Right kidney (tissue), 9 donors: ENCODE measurements at places on chromosomes 6 and 20.

- no peak for DNase-seq
These were observed 72.6 kb downstream of the HIVEP2 start for GRCh38 chr6:142872376-142872775.

- DNase-seq = no peak
These were observed 116.6 kb downstream of the DLL1 start for GRCh38 chr6:170174124-170174770.

- DNase-seq = no peak
These were observed 189.0 kb upstream of the CCN2 start for GRCh38 chr6:132140189-132140588.

DNA sequence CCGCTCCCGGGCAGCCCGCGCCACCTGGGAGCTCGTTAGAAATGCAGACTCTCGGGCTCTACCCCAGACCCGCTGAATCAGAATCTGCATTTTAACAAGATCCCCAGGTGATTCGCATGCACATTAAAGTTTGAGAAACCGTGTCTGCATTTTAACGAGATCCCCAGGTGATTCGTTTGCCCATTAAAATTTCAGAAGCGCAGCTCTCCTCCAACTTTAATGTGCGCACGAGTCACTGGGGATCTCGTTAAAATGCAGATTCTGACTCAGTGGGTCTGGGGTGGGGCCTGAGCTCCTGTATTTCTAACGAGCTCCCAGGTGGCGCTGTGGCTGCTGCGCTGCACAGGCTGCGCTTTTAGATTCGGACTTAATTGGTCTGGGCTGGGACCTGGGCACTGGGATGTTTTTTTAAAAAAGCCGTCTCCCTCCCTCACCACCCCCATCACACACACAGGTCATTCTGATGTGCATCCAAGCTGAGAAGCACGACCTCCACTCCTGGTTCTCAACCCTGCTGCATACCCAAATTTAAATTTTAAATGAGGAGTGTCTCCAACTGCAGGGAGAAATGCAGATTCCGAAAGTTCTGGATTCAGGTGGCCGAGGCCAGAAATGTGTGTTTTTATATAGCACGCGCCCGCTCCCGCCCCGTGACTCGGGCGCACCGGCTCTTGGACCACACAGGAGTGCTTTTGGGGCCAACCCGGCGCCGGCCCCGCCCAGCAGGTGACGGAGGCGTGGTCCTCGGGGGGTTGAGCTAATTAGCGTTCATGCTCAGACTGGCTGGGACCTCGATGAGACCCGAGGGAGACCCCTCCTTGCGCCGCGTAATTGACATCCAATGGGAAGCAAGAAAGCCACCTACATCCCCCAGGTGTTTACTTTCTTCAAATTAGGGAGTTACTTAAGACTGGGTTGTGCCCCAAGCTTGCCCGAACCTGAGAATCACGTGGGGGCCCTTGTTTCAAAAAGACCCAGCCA, 85.8 kb downstream of the ZFP64 start:
- DNase-seq = no peak

- DNase-seq = no peak
These were observed 15.8 kb upstream of the DEK start for GRCh38 chr6:18280084-18280483.

- DNase-seq = no peak
These were observed 19.8 kb upstream of the C6orf62 start for GRCh38 chr6:24738741-24739140.

DNA sequence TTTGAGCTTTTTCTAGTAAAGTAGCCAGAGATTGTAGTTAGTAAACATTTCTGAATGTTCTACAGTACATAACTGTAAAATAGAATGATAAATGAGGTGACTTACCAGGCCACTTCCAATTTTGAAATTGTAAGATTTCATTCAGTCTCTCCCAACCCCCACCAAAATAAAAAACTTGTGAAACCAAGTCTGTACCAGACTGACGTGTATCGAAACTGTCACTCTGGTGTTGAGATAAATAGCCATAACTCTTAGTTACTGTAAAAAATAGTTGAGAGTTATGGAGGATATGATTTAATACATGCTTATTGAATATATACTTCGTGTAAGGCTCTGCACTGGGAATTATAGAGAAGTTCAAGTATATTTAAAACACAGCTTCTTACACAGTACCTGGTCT, 455.7 kb downstream of the PLCB1 start:
- DNase-seq = no peak

DNA sequence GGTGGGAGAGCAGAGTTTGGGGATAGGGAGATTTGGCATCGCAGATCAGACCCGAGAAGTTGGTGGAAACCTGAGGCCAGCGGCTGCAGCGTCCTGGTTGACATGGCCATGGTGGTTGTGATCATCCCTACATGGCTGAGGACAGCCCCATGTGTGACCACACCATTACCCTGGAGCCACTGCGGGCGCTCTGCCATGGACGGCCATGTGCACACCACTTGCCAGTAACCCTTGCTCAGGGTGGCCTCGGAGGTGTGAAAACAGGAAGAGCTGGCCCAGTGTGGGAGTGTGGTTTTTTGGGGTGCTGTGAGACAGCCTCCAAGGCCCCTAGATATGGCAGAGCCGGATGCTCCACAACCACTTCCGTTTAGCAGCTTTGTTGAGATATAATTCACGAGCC, 64.4 kb downstream of the TMEM242 start:
- no peak for DNase-seq

DNA sequence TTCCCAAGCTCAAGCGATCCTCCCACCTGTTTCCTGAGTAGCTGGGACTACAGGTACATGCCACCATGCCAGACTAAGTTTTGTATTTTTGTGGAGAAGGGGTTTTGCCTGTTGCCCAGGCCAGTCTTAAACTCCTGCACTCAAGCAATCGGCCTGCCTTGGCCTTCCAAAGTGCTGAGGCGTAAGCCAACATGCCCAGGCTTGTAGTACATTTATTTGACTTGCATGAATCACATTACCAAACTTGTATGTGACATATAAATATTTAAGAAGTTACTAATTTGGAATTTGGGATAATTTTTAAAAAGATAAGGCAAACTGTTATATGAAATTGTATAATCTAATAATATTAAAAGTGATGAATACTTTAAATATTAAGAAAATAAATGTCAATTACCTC, 157.6 kb downstream of the MCHR2 start:
- no peak for DNase-seq

DNA sequence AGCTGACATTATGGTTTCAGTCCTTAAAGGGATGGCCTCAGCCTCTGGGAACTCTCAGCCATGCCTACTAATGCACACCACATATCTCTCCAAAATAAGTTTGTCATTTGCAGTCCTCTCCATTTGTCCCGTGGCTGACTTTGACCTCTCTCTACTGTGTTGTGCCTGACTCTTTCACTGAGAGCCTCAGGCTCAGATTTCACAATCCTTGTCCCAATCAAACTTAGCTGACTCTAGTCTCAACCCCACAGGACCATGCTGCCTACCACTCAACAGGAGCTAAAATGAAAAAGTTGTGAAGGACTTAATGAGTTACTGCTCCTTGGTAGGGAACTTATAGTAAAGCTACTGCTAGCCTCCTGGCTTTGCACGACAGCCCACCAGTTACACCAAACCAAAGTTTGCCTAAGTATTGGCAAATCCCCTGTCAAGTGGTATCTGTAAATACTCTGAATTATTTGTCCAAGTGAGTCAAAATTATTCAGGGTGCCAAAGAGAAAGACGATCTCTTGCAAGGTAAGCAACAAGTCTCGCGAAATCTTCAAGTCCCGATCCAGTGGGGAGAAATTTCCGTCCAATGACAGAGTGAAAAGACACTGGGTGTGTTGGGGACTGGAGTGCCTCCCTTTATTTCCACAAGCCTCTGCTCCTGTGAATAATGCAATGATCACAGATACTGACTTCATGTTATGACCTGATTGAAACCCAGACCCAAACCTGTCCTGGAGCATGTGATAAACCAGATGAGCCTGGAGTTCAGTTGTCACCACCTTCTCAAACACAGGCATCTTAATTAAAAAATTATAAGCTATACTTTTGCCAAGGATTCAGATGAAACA, 124.4 kb upstream of the FOXQ1 start:
- DNase-seq = no peak

GRCh38 chr20:5741089-5741488, 9.1 kb upstream of the SHLD1 start:
- DNase-seq = no peak

GRCh38 chr20:22339091-22339881, 245.1 kb downstream of the FOXA2 start:
- DNase-seq = peak; percentile 21

DNA sequence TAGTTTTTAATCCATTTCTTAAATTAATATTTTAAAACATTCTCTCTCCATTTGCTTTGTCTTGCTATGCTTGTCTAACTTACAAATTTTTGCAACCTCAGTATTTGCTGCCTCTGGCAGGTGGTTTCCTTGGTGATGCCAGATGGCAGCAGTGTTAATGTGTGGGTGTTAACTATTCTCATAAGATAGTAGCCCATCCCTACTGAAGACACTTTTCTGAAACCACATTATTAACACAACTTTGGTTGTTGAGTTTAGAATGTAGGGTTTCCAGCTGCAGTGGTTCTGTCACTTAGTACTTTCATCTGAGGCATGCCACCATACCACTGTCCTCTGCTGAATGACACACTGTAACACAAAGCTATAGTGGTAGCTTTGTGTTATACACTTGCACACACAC, 75.1 kb downstream of the MYO6 start:
- no peak for DNase-seq

DNA sequence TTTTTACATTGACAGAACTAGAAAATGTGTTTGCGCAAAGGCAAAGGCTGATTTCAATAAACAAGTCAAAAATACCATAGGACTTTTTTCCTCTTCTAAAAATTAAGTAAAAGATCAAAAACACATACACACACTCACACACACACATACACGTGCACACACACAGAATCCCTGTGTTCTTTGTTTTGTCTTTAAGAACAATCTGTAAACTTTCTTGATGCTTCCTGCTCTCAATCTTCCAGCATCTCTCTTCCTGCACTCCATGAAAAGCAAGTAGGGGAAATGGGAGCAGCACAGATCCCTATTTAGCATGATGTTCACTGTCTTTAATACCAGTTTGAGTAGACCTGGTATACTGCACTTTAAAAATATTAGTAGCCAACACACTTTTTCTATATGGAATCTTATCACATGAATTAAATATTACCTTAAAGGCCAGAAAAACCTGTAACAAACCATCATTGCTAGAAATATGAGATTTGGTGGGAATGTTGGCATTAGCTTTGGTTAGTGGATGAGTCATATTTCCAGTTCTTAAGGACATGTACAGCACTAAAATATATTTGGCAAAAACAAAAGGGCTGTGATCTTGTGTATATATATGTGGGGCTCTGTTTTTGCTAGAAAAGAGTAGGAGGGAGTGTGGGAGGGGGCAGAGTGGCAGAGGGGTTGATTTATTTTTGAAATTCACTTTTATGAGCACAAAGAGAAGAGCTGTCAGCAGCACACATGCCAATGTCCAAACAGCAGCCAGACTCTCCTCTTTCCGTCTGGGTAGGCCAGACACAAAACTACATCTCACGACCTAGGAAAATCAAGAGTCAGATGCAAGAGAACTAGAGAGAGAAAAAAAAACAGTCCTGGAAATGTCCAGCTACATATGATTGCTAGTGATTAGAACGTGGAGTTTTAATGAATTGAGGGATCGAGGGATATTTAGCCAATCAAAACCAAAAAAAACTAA, 4.6 kb downstream of the PTPRK start:
- no peak for DNase-seq

GRCh38 chr6:80142586-80142985, 36.1 kb downstream of the BCKDHB start:
- no peak for DNase-seq

GRCh38 chr6:95802978-95803377, 212.8 kb upstream of the FUT9 start:
- no peak for DNase-seq

DNA sequence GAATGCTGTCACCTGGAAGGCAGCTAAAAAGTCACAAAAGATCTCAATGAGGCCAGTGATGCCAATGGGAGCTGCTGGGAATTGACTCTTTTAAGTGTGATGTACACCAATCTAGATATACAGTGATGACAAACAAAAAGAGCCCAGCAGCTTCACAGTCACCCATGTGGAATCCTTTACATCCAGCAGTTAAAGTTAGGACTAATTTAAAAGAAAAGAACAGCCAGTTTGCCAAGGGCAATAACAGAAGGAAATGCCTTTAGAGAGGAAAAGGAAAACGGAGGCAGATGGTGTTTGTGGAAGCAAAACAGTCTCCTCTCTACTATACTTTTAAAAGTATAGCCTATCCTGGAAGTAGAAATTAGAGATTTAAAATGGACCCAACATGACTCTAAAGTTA, 873.5 kb downstream of the EPHA7 start:
- DNase-seq = no peak

DNA sequence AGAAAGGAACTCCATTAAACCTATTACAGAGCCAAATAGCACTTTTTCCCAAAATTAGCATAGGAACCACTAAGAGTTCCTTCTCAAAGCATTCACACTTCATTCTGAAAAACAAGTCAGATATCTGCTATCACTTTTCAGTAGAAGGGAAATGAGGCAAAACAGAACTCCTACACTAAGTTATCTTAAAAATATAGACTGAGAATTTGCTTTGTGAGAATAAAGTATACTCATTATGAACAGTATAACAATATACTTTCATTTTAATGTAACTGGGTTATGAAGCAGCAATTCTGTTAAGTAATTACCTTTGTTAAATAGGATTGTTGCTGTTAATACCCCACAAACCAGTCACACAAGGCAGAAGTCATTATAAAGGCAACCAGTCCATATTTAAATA, 8.7 kb downstream of the MTRF1L start:
- no peak for DNase-seq

DNA sequence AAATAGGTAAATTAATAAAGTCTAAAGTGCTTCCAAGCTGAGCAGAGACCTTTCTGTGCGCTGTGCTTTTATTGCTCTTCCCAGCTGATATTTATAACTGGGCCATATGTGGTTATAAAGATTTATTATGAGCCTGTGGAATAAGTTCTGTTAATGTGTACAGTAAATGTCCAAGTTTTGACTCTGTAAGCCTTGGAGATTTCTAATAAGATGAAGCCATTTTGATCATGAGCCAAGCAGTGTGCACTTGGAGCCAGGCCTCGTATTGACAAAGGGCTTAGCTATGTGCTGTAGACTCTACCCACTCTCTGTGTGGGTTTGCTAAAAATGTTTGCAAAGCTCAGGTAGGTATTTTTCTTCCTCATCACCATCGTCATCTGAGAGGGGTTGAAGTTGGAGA, 361.1 kb downstream of the FOXA2 start:
- no peak for DNase-seq

- DNase-seq = peak; percentile 48
These were observed 67.0 kb downstream of the TNFRSF21 start for GRCh38 chr6:47242483-47243386.
